NCI-H446 (cell line): ENCODE measurements at places on chromosomes 12 and 14.

DNA sequence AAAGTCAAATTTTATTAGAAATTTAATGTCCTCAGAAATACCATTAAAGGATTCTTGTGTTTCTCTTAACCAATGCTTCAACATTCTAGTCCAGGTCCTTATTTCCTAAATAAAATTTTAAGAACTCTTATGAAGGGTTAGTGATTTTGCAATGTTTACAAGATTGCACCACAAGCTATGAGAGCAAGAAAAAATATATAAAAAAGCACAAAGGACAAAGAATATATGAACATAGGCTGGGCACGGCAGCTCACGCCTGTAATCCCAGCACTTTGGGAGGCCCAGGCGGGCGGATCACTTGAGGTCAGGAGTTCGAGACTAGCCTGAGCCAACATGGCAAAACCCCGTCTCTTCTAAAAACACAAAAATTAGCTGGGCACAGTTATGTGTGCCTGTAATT, 7.7 kb downstream of the RACGAP1 start:
- DNase-seq = no peak

GRCh38 chr12:18297902-18298301, 36.6 kb downstream of the PIK3C2G start:
- DNase-seq = no peak

DNA sequence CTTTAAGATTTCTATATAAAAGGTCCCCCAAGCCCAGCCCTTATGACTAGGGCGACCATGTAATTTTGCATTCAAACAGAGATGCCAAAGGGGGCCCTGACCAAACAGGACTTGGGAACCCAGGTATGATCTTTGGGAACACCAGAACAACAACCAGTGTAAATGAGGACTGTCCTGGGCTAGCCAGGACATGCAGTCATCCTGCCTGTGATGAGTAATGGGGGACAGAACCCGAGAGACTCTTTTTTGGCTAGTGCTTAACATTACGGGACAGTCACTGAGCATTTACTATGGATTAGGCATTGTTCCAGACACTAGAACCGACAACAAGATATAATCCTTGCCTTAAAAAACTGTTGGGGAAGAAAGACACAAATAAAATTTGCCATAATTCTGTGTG, 337.3 kb downstream of the CACNA1C start:
- DNase-seq = no peak

DNA sequence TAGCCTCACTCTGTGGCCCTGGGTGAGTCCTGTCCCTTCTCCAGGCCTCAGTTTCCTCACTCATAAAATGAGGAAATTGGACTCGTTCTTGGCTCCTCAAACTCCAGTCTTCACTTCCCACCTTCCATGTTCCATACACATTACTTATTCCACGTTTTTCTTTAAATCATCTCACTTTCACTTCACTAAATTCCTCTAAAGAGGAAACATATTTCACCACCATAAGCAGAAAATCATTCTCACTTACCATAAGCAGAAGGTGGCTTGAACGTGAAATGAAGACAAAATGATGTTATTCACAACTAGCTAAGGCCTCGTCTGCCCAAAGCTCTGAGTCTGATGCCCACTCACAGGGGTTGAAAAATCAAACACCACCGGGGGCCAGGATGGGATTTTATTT, 278.3 kb downstream of the ADGRD1 start:
- DNase-seq = no peak

- DNase-seq = no peak
These were observed 271.2 kb downstream of the EGLN3 start for GRCh38 chr14:33679461-33680225.

- no peak for DNase-seq
These were observed 230.1 kb downstream of the ANO6 start for GRCh38 chr12:45446013-45446412.

DNA sequence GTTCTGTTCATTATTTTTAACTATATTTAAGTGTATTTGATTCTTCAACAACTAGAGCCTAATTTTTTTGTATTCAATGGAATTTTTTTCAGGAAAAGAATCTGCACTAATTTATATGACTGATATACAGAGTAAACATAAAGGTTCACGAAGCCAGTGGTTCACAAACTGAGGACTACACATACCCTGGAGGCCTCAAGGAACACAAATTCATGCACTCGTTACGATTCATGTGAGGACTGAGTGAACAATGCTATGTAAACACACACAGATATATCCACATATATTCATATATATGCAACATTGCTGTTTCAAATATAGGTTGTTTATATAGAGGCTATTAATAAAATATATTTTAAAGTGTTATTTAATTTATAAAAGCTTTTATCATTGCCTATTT, 137.8 kb downstream of the PHLDA1 start:
- no peak for DNase-seq

GRCh38 chr12:88645816-88646215, 65.5 kb upstream of the KITLG start:
- DNase-seq = no peak
